AG10803 (cell line): ENCODE measurements at places on chromosomes 16 and 17.

DNA sequence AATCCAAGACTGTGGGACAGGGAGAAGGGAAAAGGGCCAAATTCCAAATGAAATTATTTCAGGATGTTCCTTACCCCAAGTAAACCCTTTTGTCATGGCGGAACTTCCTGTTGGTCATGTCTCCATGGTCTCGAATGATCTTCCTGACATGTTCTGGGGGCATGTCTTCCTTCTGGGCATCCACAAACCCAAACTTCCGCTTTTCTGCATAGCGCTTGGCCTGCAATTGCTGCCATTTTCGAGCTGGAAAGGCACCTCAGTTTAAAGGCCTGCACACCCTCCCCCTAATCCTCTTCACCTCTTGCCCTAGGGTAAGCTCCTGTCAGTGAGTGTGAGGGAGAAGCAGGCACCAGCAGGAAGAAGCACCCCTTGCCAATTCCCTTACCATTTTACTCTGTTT, 1.2 kb downstream of the PRPF8 start:
- DNase-seq, result no peak

GRCh38 chr17:4936436-4936835, 3.4 kb downstream of the SLC25A11 start:
- DNase-seq, result no peak

DNA sequence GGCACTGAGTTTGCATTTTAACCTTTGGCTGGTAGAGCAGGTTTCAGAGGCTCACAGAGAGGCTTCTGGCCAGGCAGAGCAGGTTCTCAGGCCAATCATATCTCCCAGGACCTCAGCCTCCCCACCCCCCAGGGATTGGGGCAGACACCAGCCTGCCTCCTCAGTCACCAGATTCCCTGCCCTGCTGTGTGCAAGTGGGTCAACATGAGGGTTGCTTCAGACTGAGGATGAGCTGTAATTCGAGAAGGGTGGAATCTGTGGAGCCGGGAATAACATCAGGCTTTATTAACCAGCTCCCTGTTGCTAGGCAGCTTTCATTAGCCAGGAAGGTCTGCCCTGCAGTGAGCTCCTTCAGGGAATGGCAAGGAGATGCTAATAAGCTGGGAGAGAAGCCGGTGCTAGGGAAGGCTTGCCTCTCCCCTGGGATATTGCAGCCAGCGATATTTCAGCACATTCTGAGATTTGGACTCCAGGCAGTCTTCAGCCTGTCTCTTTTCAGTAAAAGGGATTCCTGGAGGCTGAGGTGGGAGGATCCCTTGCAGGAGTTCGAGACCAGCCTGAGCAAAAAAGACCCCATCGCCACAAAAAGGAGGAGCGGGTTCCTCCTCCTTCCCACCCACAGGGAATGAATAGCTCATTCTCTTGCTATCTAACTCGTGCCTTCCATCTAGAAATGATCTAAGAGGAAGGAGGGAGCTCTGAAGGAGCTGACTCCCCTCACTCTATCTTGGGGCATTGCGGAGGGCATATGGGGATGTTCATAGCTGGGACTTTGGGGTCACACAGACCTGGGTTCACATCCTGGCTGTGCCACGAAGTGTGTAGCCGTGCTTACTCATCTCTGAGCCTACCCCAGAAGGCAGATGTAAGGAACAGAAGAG, 10.7 kb downstream of the SGSM2 start:
- DNase-seq, result peak; percentile 89

GRCh38 chr17:82848022-82848592, 8.3 kb upstream of the ZNF750 start:
- peak; percentile 9 for DNase-seq

- no peak for DNase-seq
Observed at GRCh38 chr17:57752031-57752905, 7.2 kb upstream of the CCDC182 start.

DNA sequence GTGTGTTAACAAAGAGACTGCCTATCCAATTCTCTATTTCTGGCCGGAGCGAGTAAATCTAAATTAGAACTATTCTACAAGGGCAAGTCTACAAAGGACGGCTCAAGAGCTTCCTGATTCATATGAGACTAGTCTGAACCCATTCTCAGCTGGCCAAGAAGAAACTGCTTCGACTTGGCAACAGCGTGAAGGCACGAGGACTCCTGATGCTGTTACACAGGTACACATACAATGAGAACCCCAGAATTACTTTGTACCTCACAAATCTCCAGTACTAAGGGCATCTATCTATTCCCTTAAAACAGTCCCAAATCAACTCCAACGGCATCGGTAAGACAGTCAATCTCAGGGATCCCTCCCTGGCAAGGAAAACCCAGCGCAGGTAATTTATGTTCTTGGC, 1.5 kb downstream of the CRK start:
- no peak for DNase-seq
